ENCODE measurements at places on chromosomes 2 and 18. TPM values are rescaled to one million over a fixed set of nuclear protein-coding genes. Genes with fewer than 3 reads are reported as not detected.

DNA sequence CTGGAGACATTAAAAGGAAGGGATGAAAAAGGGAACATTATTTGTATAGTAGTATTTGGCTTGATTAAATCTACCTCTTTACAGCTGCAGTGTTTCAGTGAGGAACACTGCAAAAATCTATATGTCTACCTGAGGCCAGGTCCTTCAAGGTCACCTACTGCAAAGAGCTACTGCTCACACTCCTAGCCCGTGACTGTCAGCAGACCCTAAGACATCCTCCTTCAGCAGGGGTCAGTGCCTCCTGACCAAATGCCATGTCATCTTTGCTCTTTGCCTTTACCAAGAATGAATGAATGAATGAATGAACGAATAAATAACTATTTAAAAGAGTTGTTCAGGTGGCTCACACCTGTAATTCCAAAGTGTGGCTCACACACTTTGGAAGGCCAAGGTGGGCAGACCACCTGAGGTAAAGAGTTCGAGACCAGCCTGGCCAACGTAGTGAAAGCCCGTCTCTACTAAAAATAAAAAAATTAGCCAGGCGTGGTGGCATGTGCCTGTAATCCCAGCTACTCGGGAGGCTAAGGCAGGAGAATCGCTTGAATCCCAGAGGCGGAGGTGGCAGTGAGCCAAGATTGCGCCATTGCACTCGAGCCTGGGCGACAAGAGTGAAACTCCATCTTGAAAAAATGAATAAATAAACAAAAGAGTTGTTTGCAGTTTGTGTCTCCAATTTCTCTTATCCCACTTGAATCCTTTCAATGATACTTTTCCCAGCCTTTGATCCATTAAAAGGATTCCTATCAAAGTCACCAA, 84.3 kb upstream of the GRB14 start:
- no peak for DNase-seq

DNA sequence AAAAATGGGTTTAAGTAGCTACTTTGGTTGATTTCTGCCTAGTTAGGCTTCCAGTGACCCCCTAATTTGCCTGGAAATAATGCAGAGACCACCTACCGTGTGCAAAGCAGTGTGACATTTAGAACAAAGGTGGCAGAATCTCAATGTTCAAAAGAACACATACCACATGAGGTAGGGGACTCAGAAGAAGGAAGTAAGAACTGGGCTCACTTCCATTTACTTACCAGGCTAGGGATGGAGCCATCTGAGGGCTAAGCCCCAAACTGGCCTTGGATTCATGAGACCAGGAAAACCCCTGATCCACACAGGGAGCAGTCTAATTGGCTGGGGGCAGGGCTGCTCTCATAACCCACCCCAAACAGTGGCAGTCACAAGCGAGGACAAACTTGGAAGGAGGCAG, 190.7 kb downstream of the NCKAP5 start:
- no peak for DNase-seq

DNA sequence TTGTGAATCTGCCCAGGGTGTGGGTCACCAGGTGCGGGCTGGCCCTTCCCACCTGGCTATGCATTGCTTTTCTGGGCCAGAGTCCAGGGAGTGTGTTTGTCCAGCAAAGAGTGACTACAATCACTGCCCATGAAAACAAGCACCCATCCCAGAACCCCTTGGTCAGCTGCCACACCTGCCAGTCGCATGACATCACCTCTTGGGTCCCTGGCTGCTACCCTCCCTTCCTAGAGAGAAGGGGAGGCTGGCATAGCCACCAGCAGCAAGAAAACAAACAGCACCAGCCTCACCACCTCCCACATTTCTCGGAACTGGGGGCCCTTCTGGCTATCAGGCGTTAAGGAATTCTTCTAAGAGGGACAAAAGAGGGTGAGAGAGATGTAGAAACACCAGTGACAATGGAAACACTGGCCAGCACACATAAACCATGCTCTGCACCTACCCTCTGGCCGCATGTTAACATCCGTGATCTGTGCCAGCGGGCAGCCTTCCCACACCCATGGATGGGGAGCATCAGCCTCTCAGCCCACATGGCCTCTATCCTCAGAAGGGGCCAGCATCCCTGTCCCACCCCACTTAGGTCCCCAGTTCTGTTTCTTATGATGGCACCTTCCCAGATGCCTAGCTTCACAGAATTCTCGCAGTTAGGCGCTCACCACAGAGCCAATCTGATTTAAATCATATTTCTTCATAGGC, 109.7 kb upstream of the GLI2 start:
- DNase-seq: no peak

DNA sequence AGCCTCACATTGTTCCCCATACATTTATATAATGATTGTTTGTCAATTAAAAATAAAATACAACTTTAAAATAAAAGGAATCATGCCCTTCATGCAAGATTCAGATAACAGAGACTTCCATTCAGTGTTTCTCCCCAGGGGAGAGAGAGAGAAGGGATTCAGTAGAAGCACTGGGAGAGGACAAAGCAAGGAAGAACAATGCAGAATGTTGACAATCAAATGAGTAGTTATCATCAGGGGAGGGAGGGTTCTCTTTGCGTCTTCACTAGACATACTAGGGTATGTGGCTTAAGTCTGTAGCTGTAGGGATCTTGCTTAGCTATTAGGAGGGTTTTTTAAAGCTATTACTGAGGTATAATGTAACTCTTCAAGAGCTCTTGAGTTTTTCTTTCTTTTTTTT, 30.7 kb downstream of the FSHR start:
- DNase-seq: no peak

- no peak for DNase-seq
These were observed 309.2 kb upstream of the TCF4 start for GRCh38 chr18:55897091-55897689.

GRCh38 chr2:176399074-176399598, 129.9 kb downstream of the MTX2 start:
- no peak for DNase-seq

Gene MBOAT2
- total RNA-seq: 17.2 TPM

- DNase-seq: no peak
These were observed 87.2 kb upstream of the GYPC start for GRCh38 chr2:126568734-126569133.

GRCh38 chr18:26649193-26649543, 100.8 kb upstream of the KCTD1 start:
- DNase-seq: no peak

Gene CRYGD
- total RNA-seq: not detected

- DNase-seq: no peak
These were observed 31.1 kb upstream of the STK39 start for GRCh38 chr2:168278424-168278888.

DNA sequence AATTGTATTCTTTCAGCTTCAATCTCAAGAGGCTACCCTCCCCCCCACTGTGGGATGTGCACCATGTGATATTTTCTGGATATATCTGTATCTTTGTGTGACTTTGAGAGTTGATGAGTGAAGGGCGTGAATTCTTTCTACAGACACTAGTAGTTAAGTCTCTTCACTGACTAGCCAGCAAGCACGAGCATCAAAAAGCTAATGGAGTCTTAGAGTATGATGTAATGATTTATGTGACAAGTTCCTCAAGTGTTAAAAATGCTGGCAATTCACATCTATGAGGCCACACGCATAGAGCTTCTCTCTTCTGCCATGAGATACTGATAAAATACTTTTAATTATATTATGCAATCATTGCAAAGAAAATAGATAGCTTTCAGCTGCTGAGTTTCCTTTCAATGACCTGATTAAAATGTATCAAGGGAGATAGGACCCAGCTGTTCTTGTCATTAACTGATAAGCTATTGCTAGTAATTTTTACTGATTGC, 304.8 kb downstream of the TRIB2 start:
- DNase-seq: no peak

Gene SPR
- 1.8 TPM for total RNA-seq

GRCh38 chr18:46722051-46722450, 34.8 kb downstream of the ST8SIA5 start:
- no peak for DNase-seq

DNA sequence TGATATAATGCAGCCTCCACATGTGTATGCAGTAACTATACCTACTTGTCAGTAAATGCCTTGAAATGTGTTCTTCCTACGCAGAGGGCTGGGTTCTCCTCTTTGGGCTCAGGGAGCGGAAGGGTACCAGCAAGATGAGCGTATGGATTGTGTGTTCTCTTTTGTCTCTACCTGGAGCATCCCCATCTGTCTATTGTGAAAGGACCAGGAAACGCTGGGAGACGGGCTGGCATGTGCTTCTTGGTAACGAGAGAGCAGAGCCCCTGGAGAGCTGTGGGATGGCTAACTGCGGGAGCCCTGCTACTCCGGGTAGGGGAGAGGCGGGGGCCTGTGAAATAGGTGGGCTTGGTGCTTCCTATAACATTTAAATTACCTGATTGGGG, 80.9 kb downstream of the BCL2 start:
- DNase-seq: no peak

- no peak for DNase-seq
These were observed 10.9 kb downstream of the IGFBP2 start for GRCh38 chr2:216643986-216644659.

GRCh38 chr2:151043484-151043883, 218.2 kb downstream of the RBM43 start:
- DNase-seq: no peak

Gene MYCN
- 5.8 TPM for total RNA-seq

Gene FSIP2
- total RNA-seq: 0.57 TPM

Gene TSPYL6
- not detected for total RNA-seq

Gene RAX
- under 0.01 TPM for total RNA-seq

- DNase-seq: no peak
These were observed 6.0 kb downstream of the GAREM2 start for GRCh38 chr2:26178746-26179436.

- DNase-seq: no peak
These were observed 2.0 kb downstream of the ZNF638 start for GRCh38 chr2:71333619-71334018.

DNA sequence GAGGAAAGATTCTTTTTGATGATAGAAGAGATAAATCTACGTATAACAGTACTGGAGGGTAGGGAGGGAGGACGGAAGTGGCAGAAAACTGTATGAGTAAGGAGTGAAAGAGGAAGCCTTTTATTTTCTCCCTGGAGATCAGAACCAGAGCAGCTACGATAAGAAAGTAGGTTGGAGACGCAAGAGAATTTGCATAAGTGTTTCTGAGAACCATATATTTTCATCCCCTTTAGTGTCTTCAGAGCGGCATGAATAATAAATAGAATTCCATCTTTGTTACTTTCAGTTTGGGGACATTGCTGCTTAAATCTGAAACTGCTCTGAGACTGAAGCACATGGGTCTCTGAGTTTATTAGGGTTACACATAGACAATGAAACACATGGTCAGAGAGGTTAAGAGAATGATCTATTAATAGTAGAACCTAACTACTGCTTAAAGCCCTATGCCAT, 230.2 kb upstream of the TNP1 start:
- peak; percentile 54 for DNase-seq

Gene PROKR1
- total RNA-seq: 0.05 TPM

DNA sequence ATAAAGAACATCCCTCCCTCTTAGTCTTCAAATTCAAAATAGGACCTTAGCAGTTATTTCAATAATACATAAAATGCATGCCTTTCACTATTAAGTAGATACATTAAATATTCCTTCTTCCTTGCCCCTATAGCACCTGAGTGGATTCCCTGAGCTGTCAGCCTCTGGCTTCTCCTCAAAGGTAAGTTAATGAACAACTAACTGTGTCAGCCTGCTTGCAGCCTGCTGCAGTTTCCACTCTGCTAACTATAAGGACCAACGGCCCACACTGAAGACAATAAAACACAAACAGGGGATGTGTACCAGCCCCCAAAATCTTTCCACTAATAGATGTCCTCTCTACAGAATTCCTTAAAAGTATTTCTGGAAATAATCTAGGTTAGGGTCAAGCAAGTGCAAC, 5.0 kb downstream of the KCTD1 start:
- no peak for DNase-seq

- DNase-seq: no peak
These were observed 88.0 kb downstream of the C1D start for GRCh38 chr2:67974559-67975430.

DNA sequence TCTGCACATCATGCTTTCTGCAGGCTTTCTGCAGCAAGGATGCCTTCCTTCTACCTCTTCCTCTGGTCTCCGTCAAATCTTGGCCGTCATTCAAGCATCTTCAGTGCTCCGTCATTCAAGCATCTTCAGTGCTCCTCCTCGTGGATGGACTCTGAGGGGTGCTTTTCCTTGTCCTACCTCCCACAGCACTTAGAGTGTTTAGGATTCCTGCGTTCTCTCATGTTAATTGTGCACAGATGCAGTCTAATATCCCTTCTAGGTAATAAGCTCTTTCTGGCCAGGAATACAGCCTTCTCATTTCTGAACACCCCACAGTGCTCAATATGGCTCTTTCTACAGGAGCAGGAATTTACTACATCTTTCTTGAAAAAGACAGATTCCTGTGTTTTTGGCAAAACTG, 59.8 kb downstream of the ZNF236 start:
- no peak for DNase-seq

DNA sequence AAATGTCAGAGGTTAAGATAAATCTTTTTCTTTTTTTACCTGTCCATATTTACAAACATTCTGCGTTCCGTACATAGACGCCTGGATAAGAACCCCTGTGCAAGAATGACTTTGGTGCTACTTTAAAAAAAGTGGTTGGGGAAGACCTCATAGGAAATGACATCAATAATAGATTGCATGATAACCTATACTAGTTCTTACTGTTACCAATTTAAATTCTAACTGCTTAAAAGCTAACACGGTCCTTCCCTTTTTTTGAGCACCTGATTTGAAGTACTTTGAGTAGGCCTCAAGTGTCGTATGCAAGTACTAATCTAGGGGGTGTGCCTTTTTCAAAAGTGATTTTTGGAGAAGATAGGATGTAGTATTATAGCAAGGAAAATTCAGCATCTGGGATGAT, 2.1 kb downstream of the SLC39A10 start:
- peak; percentile 61 for DNase-seq

Gene SRD5A2
- 0.28 TPM for total RNA-seq

Gene HOXD3
- 0.28 TPM for total RNA-seq

DNA sequence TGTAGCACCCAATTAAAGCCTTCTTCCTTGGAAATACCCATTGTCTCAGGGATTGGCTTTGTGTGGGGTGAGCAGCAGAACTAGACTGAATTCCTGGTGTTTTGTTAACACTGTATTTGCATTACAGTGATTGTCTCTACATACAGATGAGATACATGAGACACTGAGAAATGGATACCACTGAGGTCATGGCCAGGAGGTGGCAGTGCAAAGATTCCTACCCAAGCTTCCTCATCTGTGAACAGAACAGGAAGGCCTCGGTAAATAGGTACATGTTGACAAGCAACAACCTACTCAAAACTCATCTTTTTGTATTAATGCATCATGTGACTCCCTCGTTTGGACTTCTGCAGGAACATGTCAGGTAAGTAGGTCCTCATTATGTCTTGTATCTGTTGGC, 445.8 kb upstream of the RGPD4 start:
- DNase-seq: no peak

Data from thymus (tissue), 14 donors.